ENCODE measurements at places on chromosomes 1 and 21. TPM values are rescaled to one million over a fixed set of nuclear protein-coding genes. Genes with fewer than 3 reads are reported as not detected.

The HAO2 gene
- polyA plus RNA-seq = not detected

The CYP4X1 gene
- 42.0 TPM for polyA plus RNA-seq

The KRTAP21-2 gene
- polyA plus RNA-seq = not detected

The TMEM53 gene
- polyA plus RNA-seq = 5.8 TPM

The VCAM1 gene
- 0.71 TPM for polyA plus RNA-seq

The GIPC2 gene
- 16.5 TPM for polyA plus RNA-seq

The PRAMEF15 gene
- polyA plus RNA-seq = not detected

The VAV3 gene
- polyA plus RNA-seq = 33.7 TPM

The TMPRSS3 gene
- polyA plus RNA-seq = 5.2 TPM

The TSSK3 gene
- polyA plus RNA-seq = not detected

The DNAH14 gene
- not detected for polyA plus RNA-seq

The FCN3 gene
- not detected for polyA plus RNA-seq

The OLIG2 gene
- 1.0 TPM for polyA plus RNA-seq

The KLF17 gene
- not detected for polyA plus RNA-seq

The METTL18 gene
- 9.6 TPM for polyA plus RNA-seq

The CELSR2 gene
- polyA plus RNA-seq = 4.2 TPM

The C8B gene
- not detected for polyA plus RNA-seq

The CFHR1 gene
- polyA plus RNA-seq = not detected

Measured in Purkinje cell (primary cell).